ENCODE measurements at places on chromosomes 4 and X.
A peak's percentile ranks its signal among the peaks of the same experiment; 100 is the strongest.

DNA sequence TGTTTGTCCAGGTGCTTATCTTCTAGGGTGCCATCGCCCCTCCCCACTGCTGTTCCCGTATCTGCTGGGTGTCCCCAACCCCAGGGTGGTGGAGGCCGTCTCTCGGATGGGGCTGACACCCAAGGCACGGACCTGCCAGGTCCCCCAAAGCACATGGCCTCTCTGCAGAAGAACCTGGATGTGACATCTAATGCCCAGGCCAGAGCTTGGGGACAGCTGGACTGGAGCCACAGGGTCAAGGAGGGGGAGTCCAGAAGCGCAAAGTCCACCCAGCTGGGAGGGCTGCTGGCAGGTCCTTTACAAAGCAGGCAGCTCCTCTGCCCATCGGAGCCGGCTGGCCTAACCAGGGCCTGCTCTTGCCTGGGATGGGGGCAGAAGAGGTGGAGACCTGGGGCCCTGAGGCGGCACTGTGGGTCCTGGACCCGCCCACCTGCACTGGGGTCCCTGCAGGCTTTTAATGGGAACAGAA, 751 bp upstream of the DOK7 start:
- DNase-seq: no peak

DNA sequence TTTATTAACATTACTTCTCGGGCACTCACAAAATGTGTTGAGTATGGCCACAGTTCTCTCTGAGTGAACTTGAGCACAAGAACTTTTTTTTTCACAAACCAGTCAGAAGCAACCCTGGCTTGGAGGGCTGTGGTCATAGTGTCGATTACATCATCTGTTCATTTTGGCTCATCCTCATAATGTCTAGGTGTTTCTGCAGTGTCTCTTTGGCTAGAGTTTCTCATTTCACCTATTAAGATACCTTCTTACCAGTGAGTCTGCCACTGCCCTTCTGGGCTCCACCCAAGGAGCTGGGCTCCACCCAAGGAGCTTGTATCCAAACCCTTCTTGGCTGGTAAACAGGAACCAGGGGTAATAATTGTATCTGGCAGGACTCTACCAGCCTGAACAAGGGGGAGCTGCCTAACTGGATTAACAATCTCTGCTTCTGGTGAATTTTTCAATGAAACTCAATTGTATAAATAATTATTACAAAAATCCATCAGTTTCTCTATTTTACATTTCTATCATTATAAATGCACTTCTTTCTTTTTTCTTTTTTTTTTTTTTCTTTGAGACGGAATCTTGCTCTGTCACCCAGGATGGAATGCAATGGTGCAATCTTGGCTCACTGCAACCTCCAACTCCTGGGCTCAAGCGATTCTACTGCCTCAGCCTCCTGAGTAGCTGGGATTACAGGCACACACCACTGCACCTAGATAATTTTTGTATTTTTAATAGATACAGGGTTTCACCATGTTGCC, 667.7 kb upstream of the SLIT2 start:
- DNase-seq: no peak

DNA sequence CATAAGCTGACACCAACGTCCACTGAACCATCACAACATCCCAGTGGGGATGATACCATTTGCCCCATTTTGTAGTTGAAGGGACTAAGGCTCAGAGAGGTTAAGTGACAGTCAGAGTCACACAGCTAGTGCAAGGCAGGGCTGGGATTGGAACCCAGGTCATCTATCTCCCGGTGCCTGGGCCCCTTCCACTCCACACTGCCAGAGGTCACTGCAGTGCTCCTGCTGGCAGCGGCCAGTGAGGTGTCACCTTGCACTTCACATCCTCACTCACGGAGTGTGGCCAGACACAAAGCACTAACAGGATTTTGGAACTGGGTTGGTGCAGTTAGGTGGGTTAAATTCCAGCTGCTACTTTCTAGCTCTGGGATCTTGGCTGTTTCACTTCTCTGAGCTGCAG, 118.7 kb downstream of the ENPP6 start:
- no peak for DNase-seq

GRCh38 chr4:19319607-19320006, 932.1 kb upstream of the SLIT2 start:
- DNase-seq: no peak

- DNase-seq: no peak
These were observed 813.7 kb upstream of the HS3ST1 start for GRCh38 chr4:12242354-12242753.

DNA sequence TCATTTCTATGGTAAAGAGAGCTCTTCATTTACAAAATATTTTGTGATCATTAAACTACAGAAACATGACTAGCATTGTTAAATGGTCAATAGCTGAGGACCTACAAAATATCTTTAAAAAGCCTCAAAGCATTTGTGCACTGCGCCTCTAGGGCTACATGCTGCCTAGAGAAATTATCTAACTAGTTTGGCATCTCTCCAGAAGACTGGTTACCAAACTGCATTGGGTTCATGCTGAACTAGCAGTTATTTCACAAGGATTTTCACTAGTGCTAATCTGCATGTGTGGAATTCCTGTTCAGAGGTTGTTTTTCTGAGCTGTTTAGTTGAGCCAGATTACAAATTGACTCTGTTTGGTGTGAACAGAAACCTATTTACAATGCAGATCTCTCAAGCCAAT, 58.5 kb upstream of the PITX2 start:
- DNase-seq: no peak

GRCh38 chrX:56226980-56227379, 5.2 kb upstream of the KLF8 start:
- DNase-seq: no peak

GRCh38 chrX:13646154-13646549, 6.8 kb upstream of the TCEANC start:
- DNase-seq: peak; percentile 40

DNA sequence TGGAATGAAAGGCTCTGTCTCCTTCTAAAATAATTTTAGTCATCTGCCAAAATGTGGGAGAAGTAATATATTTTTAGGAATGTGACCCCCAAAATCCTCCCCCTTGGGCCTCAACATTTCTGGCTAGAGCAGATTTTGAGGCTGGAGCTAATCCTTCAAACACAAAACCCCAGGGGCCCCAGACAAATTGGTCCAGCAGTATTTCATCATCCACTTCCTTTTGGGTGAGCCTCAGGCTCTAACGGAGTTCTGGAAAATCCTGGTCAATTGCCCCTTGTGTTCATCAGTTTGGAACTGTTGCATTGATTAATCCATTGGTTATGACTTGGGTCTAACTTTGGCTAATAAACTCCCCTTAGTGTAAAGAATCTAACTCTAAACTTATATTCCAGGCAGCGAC, 67.4 kb upstream of the PCDH19 start:
- no peak for DNase-seq

All from ovary (tissue), 10 donors.